ENCODE measurements at places on chromosomes 2 and 18. TPM values are rescaled to one million over a fixed set of nuclear protein-coding genes. Genes with fewer than 3 reads are reported as not detected.

The SH3BP4 gene
- total RNA-seq: 0.10 TPM

The SLC5A7 gene
- total RNA-seq: not detected

The FRZB gene
- total RNA-seq: not detected

The CIB4 gene
- total RNA-seq: not detected

The CFAP65 gene
- total RNA-seq: not detected

The IL1RL2 gene
- total RNA-seq: not detected

The RNU2-63P gene
- 13.6 TPM for total RNA-seq

The SAG gene
- total RNA-seq: 0.55 TPM

The UGT1A4 gene
- not detected for total RNA-seq

The SEPTIN2 gene
- 281 TPM for total RNA-seq

The PPP1R1C gene
- not detected for total RNA-seq

The GRB14 gene
- total RNA-seq: not detected

The DTNA gene
- not detected for total RNA-seq

The PSMA8 gene
- 1.2 TPM for total RNA-seq

The GKN1 gene
- total RNA-seq: not detected

The SNRNP27 gene
- 49.4 TPM for total RNA-seq

The SFXN5 gene
- total RNA-seq: 8.0 TPM

The CCDC142 gene
- 24.8 TPM for total RNA-seq

The KCTD1 gene
- 4.8 TPM for total RNA-seq

The NCOA1 gene
- 15.2 TPM for total RNA-seq

The CNGA3 gene
- not detected for total RNA-seq

The ZRANB3 gene
- total RNA-seq: 6.6 TPM

The ID2 gene
- total RNA-seq: 102 TPM

The SALL3 gene
- total RNA-seq: not detected

The DSG2 gene
- total RNA-seq: 0.53 TPM

The TUBA3E gene
- total RNA-seq: not detected

The EMILIN1 gene
- 1.0 TPM for total RNA-seq

The FNDC4 gene
- total RNA-seq: 0.22 TPM

The MERTK gene
- total RNA-seq: 0.13 TPM

The FOSL2 gene
- 47.3 TPM for total RNA-seq

The CFAP221 gene
- total RNA-seq: not detected

The DPP4 gene
- total RNA-seq: 130 TPM

The KCNE4 gene
- not detected for total RNA-seq

The HOXD1 gene
- total RNA-seq: not detected

The MLPH gene
- not detected for total RNA-seq

The CCDC102B gene
- 2.3 TPM for total RNA-seq

The GAREM2 gene
- 5.7 TPM for total RNA-seq

The ABCB11 gene
- total RNA-seq: not detected

The SDC1 gene
- 0.15 TPM for total RNA-seq

The GCG gene
- not detected for total RNA-seq

The NPPC gene
- total RNA-seq: 0.33 TPM

The RNPEPL1 gene
- 117 TPM for total RNA-seq

The CFC1 gene
- not detected for total RNA-seq

The PIKFYVE gene
- total RNA-seq: 33.9 TPM

The TMEM247 gene
- not detected for total RNA-seq

The RGPD8 gene
- total RNA-seq: 9.0 TPM

The SP9 gene
- total RNA-seq: not detected

The SERPINB12 gene
- total RNA-seq: not detected

The MSTN gene
- total RNA-seq: not detected

The GPBAR1 gene
- total RNA-seq: 0.82 TPM

The ALLC gene
- total RNA-seq: not detected
